Pulmonary artery endothelial cell (primary cell): ENCODE measurements at places on chromosomes 3 and 15.
A peak's percentile ranks its signal among the peaks of the same experiment; 100 is the strongest.

GRCh38 chr3:181549266-181549665 is 162.5 kb upstream of the SOX2 start:
- DNase-seq: no peak

DNA sequence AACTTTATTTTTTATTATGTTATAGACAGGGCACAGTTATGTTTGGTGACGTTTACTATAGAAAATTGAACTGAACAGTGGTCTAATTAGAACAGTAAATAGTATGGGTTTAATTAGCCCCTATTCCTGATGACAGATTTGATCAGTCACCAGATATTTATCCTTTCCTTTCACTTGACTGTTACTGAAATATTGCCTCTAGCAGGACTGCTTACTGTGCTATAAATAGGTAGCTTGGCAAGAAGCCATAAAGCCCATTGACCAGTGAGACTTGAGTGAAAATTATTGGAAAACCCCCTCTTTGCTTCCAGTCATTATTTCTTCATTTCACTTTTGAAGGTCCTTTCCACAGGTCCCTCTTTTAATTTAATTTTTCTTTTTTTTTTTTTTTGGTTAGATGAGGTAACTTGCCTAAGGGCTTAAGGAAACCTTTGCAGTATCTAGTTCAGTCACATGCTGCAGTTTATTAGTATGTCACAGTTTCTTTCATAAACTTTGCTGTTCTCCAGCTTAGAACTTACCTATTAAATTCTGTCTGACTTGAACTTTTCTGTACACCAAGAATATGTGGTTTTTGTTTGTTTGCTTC is 115.6 kb downstream of the ADAMTSL3 start:
- DNase-seq: no peak

DNA sequence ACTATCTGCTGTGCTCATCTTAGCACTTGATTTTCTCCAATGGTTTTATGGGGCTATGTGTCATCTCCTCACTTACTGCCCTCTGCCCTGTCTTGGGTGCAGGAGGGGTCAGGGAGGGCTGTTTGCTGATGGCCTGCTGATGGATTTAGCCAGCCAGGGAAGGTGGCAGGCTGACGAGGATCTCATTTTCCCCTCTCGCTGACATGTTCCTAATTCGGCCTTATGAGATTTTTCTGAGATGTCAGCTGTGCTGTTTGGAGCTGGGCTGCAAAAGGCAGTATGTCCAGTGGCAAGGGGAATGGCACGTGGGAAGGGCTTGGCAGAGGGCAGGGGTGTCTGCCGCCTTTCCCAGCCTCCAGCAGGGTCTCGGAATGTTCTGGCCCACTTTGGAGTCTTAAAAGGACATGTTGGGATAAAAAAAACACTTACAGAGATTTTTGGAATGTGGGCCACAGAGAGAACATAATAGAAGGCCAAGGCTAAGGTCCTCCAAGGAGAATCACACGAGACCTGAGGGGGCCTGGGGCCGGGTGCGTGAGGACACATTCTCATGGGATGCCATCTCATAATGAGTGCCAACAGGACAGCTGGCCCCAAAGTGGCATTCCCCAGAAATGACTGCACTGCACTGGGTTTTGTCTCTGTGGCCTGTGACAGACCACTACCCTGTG is 303.8 kb downstream of the TLE3 start:
- no peak for DNase-seq

- DNase-seq: no peak
Observed at GRCh38 chr3:126485176-126485897, 9.6 kb upstream of the ZXDC start.

- no peak for DNase-seq
Observed at GRCh38 chr3:128402998-128403397, 63.7 kb downstream of the DNAJB8 start.

- no peak for DNase-seq
Observed at GRCh38 chr3:65927576-65927975, 111.1 kb downstream of the MAGI1 start.

DNA sequence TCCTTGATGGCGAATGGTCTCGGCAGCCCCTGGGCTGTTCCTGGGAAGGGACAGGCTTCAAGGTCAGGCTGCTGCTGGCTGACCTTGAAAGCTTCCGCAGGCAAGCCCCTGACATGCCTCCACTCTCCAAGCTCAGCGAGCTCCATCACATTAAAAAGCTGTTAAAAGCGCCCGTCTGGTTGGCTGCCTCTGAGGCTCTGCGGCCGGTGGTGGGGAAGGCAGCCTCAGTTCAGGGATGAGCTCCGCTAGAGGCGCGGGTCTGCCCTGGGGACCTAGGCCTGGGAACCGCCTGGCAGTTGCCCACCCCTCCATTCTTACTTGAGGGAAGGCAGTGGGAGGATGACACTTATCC is 103.8 kb downstream of the LINGO1 start:
- DNase-seq: no peak

DNA sequence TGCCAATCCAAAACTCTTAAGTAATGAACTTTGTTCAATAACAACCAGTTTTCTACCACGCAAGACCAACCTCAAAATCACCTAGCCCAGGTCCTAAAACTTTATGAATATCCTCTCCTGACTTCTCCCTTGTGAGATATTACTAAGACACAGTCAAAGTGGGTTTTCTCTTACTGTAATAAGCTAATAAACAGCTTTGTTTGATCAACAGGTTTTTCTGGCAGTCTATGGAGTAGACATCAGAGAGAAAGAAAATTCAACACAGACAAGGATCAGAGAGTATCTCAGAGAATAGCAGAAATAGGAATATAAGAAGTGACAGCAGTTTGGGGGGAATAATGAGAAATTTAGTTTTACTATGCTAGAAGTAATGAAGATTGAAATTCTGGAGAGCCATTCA is 79.6 kb downstream of the NR2E3 start:
- DNase-seq: no peak

DNA sequence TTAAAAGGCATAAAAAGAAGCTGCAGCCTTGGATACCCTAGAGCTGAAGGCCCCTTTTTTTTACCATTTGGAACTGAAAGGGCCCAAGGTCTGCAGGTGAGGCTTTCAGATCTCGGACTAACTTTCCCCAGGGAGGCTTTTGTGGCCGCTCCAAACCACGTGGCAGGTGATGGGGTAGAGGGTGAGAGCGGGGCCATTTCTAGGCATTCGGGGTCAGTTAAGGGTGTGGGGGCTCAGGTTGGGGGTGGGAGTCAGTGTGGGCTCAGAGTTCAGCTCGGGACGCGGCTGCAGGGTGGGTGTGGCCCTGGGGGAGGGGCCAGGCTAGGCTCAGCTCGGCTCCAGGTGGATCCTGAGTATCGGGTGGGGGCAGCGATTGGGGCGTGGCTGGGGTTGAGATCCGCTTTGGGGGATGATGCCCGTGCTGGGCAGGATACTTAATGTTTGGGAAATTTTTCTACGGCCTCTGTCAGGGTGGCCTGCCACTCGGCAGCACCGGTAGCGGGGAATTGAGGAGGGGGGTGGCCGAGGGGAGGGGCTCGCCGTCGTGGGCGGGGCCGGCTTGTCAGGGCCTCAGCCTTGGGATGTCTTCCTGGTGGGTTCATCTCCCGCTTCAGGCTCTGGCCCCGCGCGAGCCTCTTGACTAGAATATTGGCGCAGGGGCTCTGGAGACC is 2.5 kb downstream of the KLF13 start:
- DNase-seq: no peak

DNA sequence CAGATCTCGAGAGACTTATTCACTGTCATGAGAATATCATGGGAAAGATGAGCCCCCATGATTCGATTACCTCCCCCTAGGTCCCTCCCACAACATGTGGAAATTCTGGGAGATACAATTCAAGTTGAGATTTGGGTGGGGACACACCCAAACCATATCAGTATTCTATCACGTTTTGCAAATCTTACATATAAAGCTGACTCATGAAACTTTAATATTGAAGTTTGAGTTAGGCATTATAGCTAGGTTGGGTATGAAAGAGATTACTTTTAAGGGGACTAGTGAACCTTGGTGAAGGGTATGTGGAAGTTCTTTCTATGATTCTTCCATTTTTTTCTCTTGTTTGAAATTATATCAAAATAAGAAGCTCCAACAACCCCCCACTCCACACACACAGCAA is 117.7 kb upstream of the RASGRP1 start:
- DNase-seq: no peak

DNA sequence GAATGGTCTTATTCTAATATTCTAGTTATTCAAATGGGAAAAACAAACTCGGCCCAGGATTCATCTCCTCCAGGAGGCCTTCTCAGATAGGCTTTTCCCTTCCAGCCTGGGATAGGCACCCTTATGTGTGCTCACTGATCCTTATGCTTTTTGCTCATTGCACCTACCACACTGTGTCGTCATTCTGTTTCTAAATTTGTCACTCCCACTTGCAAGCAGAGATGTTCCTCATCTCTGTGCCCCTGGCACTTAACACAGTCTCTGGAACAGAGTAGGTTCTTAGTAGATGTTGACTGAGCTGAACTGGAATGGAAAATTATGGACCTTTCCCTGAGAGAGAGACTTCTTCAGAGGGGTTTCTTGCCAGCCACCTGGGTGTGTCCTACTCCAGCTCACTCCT is 18.7 kb upstream of the SPG11 start:
- no peak for DNase-seq

DNA sequence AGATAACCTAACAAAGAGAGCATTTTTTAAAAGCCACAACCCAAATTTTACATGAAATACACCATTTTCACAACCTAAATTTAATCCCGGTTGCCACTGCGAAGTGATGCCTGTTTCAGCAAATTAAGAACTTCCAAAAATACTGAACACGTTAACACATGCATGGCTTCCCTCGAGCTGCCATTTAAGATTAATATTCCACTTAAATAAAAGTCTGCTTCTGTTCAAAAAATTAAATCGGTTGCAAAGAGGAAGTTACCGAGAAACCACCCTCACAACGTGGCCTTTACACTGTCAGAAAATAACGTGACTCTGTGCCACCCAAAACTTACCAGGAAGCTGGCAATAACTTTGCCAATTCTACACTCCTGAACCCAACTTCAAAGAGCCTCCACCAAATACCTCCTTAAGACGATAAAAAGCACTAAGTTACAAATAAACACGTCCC is 1.2 kb downstream of the TBL1XR1 start:
- DNase-seq: no peak

DNA sequence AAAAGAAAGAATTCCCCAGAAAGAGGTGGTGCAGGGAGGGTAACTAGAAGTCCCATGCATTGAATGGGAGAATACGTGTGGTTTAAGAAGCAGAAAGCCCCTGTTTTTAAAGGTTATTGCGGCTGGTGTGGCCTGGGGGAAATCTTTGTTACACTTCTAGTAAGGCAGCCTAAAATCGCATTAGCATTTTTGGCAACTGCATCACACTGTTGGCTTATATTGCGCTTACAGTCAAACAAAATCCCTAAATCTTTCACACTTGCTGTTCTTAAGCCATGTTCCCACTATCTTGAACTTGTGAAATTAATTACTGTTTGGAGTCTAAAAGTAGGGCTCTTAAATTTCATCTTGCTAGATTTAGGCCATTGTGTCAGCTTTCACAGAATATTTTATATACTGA is 66.0 kb upstream of the GOLIM4 start:
- no peak for DNase-seq

GRCh38 chr3:70635301-70635700 is 322.9 kb upstream of the MDFIC2 start:
- DNase-seq: no peak

GRCh38 chr3:66938338-66938963 is 59.7 kb upstream of the KBTBD8 start:
- DNase-seq: peak; percentile 20

- no peak for DNase-seq
Observed at GRCh38 chr3:122931636-122932035, 95.9 kb downstream of the SEMA5B start.

DNA sequence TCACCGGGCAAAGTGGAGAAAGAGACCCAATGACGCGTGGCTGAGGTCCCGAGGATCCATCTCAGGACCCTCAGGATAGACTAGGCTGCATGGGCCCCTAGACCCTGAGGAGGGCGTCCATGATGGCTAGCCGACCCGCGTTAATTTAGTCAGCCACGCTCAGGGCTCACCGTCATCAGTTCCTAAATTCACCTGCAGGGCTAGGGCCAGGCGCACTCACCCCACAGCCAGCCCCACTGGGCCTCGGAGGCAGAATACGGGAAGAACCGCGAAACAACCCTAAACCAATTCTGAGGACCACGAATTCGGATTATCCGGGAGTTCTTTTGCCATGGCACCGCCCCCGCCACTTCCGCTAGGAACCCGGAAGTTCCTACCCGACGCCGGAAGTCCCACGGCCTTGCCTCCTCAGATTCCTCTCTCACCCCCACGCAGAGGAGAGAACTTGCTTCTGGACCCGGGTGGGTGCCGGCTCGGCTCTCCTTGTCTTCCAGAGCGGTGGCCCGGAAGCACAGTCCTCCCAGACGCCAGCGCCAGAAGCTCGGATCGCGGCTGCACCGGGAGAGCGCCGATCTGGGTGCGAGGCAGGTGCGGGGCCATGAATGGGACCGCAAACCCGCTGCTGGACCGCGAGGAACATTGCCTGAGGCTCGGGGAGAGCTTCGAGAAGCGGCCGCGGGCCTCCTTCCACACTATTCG is at the start of the genes EAF1 and METTL6:
TSS of gene EAF1 (plus strand) at position 417 of the 699 bp plus-strand sequence. CDS start at position 599, 182 bp downstream.
TSS of gene METTL6 (minus strand) at position 363 of the 699 bp plus-strand sequence. CDS start 1,033 bp downstream, outside the sequence.
- DNase-seq: peak; percentile 29

GRCh38 chr3:61015408-61015807 is 235.8 kb downstream of the FHIT start:
- DNase-seq: no peak

- DNase-seq: no peak
Observed at GRCh38 chr3:42975456-42975855, 3.7 kb upstream of the GASK1A start.

DNA sequence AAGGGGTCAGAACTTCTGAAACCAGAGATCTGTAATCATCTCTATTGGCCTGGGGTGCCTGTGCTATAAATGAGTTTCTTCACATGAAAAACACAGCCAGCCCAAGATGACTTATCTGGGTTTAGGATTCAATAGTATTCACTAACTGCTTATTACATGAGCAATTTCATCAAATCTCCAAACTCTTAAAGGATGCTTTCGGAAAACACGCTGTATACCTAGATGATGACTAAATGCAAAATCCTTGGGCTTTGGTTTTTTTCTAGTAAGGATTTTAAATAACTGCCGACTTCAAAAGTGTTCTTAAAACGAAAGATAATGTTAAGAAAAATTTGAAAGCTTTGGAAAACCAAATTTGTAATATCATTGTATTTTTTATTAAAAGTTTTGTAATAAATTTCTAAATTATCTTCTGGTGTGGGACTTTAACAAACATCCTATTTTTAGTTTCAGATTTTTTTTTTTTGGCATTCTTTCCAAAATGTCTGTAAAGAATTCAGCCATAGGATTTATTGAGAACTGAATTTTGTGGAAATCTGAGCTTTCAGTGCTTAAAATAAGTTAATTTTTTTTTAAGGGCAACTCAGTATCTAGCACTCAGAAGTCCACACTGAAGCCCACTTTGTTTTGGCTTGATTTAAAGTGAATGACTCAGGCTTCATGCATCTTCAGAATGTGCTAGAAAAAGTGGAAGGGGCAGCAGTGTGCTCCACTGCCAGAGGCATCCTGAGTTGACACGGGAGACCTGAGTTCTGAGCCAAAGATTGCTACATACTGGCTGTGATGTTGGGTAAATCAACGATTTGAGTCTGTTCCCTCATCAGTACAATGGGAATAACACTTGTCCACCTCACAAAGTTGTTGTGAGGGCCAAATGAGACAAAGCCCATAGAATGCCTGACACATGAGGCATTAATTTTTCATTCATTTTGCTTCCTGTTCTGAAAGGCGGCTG is 18.7 kb downstream of the TMEM43 start:
- peak; percentile 87 for DNase-seq
